ENCODE measurements at places on chromosomes 7 and 10. TPM values are rescaled to one million over a fixed set of nuclear protein-coding genes. Genes with fewer than 3 reads are reported as not detected.

GIMAP7 gene
- total RNA-seq = 111 TPM

- H3K36me3 ChIP-seq = no peaks in the 10 kb centered on the region
- H3K4me1 ChIP-seq = no peaks in the 10 kb centered on the region
- H3K27me3 ChIP-seq = no peaks in the 10 kb centered on the region
- H3K4me3 ChIP-seq = no peak overlapping the region
- DNase-seq = no peak
Measured at GRCh38 chr7:103702454-103702853, 256.4 kb upstream of the SLC26A5 start.

- peak overlapping the region; percentile 3 for H3K4me3 ChIP-seq
- H3K36me3 ChIP-seq = no peaks in the 10 kb centered on the region
- peak overlapping the region; percentile 97 for H3K27ac ChIP-seq
- H3K4me1 ChIP-seq = peaks cover 100% of the 10 kb centered on the region
Measured at GRCh38 chr10:124648131-124648475, 96.1 kb downstream of the FAM53B start.

DNA sequence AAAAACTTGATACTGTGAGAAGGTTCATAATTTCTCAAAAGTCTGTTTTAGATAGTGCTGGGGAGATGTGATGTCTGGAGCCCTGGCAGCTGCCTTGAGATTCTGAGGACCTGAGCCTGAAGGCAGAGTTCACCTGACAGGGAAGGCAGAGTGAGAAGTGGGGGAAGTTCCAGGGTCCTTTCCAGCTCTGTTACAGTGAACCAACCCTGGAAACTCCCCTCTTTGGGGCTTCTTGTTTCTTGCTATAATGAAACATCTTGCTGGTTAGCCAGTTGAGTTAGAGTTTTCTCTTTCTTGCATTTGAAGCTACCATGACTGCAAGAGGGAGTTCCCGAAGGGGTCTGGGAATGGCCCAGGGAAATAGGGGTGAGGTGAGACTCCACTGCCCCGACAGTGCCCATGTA, 158.9 kb upstream of the TNRC18 start:
- no peaks in the 10 kb centered on the region for H3K4me1 ChIP-seq
- H3K27ac ChIP-seq = no peak overlapping the region
- no peaks in the 10 kb centered on the region for H3K27me3 ChIP-seq
- DNase-seq = no peak
- no peaks in the 10 kb centered on the region for H3K36me3 ChIP-seq
- H3K4me3 ChIP-seq = no peak overlapping the region

- H3K4me3 ChIP-seq = no peak overlapping the region
- no peak overlapping the region for H3K27ac ChIP-seq
- no peaks in the 10 kb centered on the region for H3K27me3 ChIP-seq
Measured at GRCh38 chr10:98150544-98150943, 16.1 kb downstream of the R3HCC1L start.

CYP2C8 gene
- total RNA-seq = 0.85 TPM

GRCh38 chr7:42189535-42189934, 47.5 kb downstream of the GLI3 start:
- H3K36me3 ChIP-seq = no peaks in the 10 kb centered on the region
- H3K27ac ChIP-seq = no peak overlapping the region
- DNase-seq = no peak
